ENCODE measurements at places on chromosomes 4 and X.
A peak's percentile ranks its signal among the peaks of the same experiment; 100 is the strongest.

DNA sequence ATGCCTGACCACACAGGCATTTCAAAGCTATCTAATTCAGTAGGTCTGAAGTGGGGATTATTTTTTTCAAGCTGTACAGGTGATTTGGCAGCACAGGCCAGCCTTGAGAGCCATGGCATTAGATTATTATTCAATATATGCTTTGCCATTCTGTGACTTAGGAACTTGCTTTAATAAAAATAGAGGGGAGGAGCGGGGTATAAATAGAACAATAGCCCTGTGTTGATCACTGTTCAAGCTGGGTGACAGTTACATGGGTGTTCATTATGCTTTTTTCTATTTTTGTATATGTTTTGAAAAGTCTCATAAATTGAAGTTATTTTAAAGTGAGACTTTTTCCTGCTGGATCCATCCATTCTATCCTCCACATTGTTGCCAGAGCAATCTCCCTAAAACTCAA lies 20.3 kb downstream of the HUWE1 start:
- DNase-seq: no peak

DNA sequence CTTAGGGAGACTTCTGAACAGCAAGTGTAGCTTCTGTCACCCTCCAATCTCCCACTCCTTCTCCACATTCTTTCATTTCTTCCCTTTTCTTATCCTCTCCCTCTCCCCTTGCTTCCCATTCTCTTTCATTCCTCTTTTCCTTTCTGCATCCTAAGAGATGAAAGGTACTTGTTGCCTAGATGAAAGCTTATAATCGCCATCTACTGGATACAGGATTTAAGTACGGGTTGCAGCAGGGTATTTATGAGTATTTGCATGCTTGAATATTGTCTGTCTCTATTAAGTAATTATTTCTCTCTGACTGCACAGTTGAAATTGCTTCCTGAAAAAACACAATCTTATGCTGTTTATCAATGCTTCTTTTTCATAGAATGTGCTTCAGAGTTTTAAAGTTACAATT lies 174.0 kb upstream of the TENT5D start:
- no peak for DNase-seq

GRCh38 chrX:13685126-13685763 lies 3.7 kb upstream of the RAB9A start:
- DNase-seq: no peak

- no peak for DNase-seq
These were observed 33.8 kb downstream of the NDP start for GRCh38 chrX:43939187-43939926.

GRCh38 chrX:33207056-33207455 lies 4.3 kb downstream of the DMD start:
- DNase-seq: no peak

GRCh38 chr4:89562746-89563145 lies 255.1 kb upstream of the GPRIN3 start:
- DNase-seq: no peak

GRCh38 chr4:14985843-14986242 lies 16.4 kb upstream of the CPEB2 start:
- DNase-seq: no peak

- no peak for DNase-seq
These were observed 41.9 kb downstream of the FHL1 start for GRCh38 chrX:136189222-136189621.

GRCh38 chrX:44938111-44938510 lies 65.1 kb downstream of the KDM6A start:
- DNase-seq: no peak

DNA sequence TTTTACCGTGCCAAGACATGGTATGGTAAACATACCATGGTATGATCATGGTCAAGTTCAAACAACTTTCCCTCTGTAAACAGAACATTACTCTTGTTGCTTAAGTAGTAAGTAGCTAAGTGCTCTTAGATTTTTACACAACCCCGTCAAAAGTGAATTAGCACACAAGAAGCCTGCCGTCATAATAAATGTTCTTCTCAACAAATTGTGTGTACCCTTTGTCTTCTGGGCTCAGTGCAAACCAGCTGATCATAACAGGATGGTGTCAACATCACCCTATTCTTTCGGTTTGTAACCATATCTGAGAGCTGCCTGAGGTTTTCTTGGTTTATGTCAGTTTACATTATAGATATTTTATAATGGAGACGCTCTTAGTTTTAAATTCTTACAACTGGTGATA lies 28.8 kb downstream of the MSL3 start:
- no peak for DNase-seq

- DNase-seq: no peak
These were observed 73.7 kb downstream of the SHROOM2 start for GRCh38 chrX:9859711-9860555.

GRCh38 chrX:14022019-14022418 lies 7.7 kb downstream of the GEMIN8 start:
- no peak for DNase-seq

- DNase-seq: no peak
These were observed 154.5 kb upstream of the SLC4A4 start for GRCh38 chr4:71184195-71184781.

DNA sequence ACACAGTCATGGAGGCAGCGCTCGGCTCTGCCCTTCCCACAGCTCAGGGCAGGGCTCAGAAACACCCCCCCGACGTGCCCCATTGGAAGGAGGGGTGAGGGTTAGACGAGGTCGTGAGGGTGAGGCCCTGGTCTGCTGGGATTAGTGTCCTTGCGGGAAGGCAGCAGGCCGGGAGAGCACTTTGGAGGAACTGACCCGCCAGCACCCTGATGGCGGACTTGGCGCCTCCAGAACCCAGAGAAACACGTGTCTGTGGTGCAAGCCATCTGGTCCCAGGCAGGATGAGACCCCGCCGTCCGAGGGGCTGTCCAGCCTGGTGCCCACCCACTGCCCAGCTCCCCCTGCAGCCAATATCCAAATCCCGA lies 26.3 kb downstream of the TACC3 start:
- no peak for DNase-seq

- DNase-seq: no peak
These were observed 102.5 kb upstream of the GALNTL6 start for GRCh38 chr4:171710743-171711142.

DNA sequence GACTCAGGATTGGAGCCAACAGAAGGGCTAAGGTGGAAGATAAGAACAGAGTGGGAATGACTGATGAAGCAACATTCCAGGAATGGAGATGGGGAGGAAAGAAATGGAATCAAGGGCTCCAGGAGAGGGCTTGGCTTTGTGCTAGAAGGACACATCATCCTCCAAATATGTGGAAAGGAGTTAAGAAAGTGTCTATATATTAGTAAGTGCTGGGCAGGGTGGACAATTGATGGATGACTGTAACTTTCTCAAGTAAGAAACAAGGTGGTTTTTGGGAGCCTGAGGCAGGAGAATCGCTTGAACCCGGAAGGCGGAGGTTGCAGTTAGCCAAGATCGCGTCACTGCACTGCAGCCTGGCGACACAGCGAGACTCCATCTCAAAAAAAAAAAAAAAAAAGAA lies 71.6 kb upstream of the NFKB1 start:
- no peak for DNase-seq

DNA sequence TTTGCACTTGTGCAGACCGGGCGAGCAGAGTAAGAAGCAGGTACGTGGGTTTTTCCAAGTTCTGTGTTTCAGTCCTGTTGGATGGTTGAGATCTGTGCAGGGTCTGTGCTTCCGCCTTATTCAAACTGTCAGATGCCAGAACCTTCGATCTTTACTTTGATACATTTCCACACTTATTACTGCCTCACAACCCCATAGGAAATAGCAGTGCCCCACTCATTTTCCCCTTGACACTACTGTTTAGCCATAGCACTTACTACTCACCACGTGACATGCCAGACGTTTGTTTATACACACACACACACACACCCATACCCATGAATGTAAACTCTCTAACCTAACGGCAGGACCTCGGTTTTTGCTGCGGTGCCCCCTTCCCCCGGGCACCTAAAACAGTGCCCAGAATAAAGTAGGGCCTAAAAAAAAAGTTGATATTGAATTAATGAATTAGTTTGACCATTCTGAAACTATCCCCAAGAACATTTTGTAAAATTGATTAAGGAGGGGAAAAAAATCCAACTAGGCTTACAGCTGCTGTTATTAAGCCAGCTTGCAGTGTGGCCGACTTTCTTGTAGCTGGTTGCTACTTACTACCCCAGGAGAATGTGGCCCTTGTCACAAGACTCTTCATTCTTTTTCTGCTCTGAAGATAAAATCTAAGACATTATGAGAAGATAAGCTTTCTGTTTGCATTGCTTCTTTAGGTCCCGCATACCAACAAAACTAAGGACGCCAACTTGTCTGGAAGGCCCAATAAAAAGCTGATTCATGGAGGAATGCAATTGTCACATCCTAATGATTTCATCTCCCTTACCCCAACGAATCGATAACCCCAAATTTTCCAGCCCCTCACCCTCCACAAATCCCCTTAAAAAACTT lies 704 bp upstream of the SEPSECS start:
- no peak for DNase-seq

DNA sequence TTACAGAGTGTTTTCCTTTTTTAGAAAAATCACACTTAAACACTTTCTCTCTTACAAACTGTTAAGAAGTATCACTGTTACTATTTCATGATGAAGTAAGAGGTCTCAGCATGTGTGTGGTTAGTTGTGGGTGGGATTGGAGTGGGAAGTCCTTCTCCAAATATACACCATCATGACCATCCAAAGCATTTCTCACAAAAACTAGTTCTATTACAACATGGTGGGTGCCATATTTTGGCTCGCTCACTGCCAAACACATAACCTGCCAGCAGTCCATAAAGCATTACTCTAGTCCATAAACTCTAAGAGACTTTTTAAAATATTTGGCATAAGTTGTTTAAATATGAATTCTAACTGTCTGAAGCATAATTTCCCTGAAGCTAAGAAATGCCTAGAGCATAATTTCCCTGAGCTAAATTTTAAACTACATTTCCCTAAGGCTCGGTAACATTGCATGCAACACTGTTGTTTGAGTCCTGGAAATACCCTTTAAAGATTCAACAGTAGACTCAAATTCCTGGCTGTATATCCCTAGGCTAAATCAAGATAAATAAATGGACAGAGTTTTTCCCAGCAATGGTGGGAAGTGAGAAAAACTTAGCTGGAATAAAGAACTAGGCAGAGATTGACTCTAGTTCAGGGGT lies 415.0 kb upstream of the INTU start:
- no peak for DNase-seq

- no peak for DNase-seq
These were observed 73.2 kb upstream of the C1QTNF7 start for GRCh38 chr4:15354371-15355297.

- no peak for DNase-seq
These were observed 162.3 kb downstream of the STIM2 start for GRCh38 chr4:27022963-27023362.

DNA sequence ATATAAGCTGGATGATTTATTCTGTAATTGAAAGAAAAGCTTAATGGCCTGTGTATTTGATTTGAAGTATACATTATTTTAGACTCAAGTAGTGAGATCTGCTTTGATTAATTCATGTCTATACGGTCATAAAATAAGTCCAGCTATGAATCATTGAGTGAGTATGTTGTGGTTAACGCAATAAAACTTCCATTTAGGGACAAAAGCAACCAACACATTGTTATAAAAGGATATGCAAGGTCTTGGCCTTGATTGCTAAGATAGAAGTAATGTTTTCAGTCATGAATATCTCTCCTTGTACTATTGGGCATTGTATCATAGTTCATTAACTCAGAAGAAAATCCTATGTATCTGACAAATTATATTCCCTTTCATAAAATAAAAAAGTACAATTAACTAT lies 162.1 kb downstream of the EPHA5 start:
- DNase-seq: no peak

DNA sequence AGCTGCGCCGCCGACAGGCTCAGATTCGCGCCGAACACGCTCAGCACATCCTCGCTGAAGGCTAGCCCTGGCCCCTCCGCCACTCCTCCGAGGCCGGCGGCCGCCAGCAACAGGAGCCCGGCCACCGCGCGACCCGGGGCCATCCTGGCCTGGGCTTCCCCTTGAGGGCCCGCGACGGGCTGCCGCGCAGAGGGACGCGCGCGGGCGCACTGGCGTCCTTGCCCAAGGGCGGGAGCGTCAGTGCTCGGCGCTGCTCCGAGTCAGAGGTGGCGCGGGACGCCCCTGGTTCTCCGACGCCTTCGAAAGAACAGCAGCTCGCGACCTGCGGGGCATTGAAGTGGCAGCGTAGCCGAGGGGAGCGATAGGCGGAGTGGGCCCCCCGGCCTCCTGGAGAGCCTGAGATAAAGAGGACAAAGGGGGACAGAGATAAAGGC lies 745 bp downstream of the SLC39A8 start:
- peak; percentile 90 for DNase-seq

GRCh38 chrX:43644124-43644701 lies 11.9 kb upstream of the MAOA start:
- no peak for DNase-seq

DNA sequence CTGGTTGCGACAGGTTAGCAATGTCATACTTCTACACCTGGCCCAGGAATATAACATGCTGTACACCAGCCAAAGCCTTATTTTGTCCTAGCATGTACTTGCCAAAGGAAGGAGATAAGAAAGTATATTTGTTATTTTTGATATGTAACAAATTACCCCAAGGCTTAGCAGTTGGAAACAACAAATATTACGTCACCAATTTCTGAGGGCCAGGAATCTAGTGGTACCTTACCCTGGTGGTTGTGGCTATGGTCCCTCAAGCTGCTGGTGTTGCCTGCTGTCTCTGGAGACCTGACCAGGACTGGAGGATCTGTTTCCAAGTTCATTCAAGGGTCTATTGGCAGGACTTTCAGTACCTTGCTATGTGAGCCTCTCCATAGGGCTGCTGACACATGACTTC lies 135.5 kb upstream of the BANK1 start:
- no peak for DNase-seq
